ENCODE measurements at places on chromosomes 3 and 15.

GRCh38 chr3:172550347-172550943 is 27.2 kb upstream of the TNFSF10 start:
- no peak for DNase-seq

DNA sequence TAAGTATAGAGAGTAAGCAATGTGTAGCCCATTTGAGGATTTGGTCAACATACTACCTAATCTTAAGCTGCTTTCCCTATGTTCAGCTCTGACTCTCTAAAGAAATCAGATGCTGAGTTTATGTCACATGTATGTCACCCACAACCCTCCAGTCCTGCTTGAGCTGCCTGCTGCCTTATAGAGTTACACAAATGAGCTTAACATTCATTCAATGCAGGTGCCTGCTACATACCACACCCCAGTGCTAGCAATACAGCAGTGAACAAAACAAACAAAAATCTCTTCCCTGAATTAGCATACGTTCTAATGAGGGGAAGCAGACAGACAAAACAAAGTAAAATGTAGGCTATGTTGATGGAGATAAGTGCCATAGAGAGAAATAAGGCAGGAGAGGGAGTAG is 93.0 kb downstream of the HHLA2 start:
- no peak for DNase-seq

DNA sequence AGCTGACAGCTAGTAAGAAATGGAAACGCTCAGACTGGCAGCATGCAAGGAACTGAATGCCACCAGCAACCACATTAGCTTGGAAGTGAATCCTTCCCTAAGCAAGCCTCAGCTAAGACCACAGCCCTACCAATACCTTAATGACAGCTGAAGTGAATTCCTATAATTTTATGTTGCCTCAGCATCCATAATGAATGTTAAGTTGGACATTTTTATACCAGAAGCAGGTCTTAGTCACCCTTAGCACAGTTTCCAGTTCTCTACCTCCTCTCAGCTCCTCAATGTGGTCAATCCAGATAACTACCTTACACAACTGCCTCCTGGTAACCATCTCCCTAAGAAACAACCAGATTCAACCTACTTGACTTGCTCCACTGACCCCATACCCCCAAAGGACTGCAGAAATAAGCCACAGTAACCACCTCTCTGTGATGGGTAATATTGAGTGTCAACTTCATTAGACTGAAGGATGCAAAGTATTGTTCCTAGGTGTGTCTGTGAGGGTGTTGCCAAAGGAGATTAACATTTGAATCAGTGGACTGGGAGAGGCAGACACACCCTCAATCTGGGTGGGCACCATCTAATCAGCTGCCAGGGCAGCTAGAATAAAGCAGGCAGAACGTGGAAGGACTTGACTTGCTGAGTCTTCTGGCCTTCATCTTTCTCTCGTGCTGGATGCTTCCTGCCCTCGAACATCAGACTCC is 33.5 kb downstream of the NEDD4 start:
- DNase-seq: no peak

GRCh38 chr3:14863333-14864100 is 44.8 kb downstream of the FGD5 start:
- no peak for DNase-seq

DNA sequence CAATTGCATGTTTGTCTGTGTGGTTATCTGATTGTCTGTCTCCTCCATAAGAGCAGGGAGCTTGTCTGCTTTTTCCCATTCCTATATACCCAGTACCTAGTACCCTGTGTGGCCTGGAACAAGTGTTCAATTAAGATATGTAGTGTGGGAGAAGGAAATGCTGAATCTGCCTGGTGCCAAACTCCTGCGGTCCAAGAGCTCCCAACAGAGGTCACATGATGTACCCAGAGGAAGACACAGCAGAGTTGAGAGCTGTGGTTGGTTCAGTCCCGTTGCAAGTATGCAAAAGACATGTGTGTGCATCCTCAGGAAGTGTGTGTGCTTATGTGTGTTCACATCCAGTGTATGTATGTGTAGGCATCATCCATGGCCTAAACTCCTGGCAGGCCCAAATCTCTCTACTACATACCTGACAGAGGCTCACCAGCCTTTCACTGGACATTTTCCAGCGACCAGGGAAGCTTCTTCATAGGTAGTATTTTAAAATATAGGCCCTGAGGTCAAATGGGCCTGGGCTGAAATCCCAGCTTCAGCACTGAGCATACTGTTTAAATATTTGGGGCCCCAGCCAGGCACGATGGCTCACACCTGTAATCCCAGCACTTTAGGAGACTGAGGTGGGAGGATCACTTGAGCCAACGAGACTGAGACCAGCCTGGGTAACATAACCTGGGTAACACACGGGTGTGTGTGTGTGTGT is 34.0 kb upstream of the ITGA11 start:
- DNase-seq: no peak

DNA sequence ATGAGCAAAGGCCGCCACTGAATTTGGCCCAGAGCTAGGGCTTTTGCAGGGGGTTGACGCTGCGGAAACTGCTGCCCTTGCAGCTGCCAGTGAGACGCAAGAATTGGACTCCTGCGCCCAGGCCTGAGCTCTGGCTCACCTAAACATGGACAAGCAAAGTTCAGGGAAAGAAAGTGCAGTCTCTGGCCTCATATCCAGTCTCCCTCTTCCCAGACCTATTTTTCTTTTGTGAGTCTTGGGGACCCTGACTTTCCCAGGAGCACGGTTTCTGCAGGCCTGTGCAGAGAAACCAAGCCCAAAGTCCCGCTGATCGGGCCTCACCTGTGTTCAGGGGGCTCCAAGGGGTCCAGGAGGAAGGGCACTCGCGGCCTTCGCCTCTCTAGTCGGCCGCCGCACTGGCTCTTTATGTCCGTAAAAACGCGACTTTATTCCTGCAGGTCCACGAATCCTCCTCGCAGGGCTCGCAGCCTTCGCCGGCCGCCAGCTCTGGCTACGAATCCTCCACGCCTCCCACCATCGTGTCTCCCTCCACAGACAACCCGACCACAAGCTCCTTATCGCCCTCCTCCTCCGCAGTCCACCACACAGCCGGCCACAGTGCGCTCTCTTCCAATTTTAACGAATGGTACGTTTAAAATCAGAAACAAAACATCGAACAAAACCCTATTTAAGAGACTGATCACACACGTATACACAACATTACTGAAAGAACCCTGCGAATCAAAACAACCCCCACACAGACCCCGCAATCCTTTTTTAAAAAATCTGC is 3.9 kb downstream of the ZIC1 start:
- no peak for DNase-seq

- DNase-seq: peak; percentile 60
Measured at GRCh38 chr15:69576035-69576526, 123.5 kb downstream of the RPLP1 start.

- DNase-seq: no peak
Measured at GRCh38 chr3:143313893-143314188, 194.3 kb downstream of the CHST2 start.

DNA sequence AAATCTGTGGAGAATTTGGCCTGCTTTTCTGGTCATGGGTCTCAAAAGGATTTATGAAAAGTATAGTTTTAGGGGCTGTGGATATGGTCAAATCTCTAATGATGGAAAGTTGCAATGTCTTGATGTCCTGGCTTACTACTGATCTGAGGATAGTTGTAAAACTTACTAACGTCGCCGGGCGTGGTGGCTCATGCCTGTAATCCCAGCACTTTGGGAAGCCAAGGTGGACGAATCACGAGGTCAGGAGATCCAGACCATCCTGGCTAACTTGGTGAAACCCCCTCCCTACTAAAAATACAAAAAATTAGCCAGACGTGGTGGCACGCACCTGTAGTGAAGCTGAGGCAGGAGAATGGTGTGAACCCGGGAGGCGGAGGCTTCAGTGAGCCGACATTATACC is 19.6 kb downstream of the TRIM71 start:
- DNase-seq: no peak

DNA sequence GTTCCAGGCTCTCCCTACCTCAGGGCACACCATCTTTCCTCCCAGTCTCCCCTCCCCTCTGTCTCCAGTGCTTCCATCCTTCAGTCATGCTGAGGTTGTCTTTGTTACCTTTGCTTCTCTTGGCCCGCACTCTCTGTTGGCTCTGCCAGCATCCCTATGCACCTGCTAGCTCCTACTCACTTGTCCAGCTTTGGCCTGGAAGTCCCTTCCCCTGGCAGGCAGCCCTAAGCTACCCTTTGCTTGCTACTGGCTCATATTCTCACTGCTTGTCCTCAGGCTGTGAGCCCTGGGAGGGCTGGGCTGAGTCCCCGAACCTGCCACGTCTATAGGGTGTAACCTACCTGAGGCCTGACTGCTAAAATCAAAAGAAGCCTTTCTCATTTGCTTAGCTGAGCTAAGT is 122.7 kb downstream of the PGPEP1L start:
- no peak for DNase-seq
